ENCODE measurements at places on chromosomes 13 and 19. TPM values are rescaled to one million over a fixed set of nuclear protein-coding genes. Genes with fewer than 3 reads are reported as not detected.

GRIN2D gene
- total RNA-seq: 26.2 TPM

SELENOV gene
- not detected for total RNA-seq

OVOL3 gene
- total RNA-seq: not detected

SPRY2 gene
- 7.2 TPM for total RNA-seq

PGLYRP1 gene
- total RNA-seq: not detected

ZNF730 gene
- not detected for total RNA-seq

CRB3 gene
- total RNA-seq: 40.5 TPM

PGPEP1 gene
- 30.9 TPM for total RNA-seq

KIR3DL1 gene
- not detected for total RNA-seq

INSR gene
- 25.4 TPM for total RNA-seq

PSG6 gene
- total RNA-seq: not detected

ZNF284 gene
- total RNA-seq: not detected

CFAP97D2 gene
- total RNA-seq: not detected

UBE2L5 gene
- 0.15 TPM for total RNA-seq

ALOX5AP gene
- not detected for total RNA-seq

ZNF610 gene
- not detected for total RNA-seq

LRRC25 gene
- total RNA-seq: 0.12 TPM

ADAMTSL5 gene
- total RNA-seq: 24.0 TPM

IGFL1 gene
- not detected for total RNA-seq

ZNF763 gene
- total RNA-seq: not detected

ARL11 gene
- not detected for total RNA-seq

ZNF132 gene
- total RNA-seq: not detected

CBY2 gene
- not detected for total RNA-seq

RFPL4A gene
- total RNA-seq: not detected

ONECUT3 gene
- 22.1 TPM for total RNA-seq

CRLF1 gene
- total RNA-seq: 43.0 TPM

SIGLEC6 gene
- total RNA-seq: not detected

ARRDC2 gene
- 36.5 TPM for total RNA-seq

ZNF416 gene
- total RNA-seq: 4.0 TPM

CEACAM5 gene
- 0.22 TPM for total RNA-seq

ELSPBP1 gene
- not detected for total RNA-seq

TEX26 gene
- total RNA-seq: not detected

VAV1 gene
- 20.6 TPM for total RNA-seq

LPAR6 gene
- 0.12 TPM for total RNA-seq

SPRED3 gene
- 3.4 TPM for total RNA-seq

PVR gene
- total RNA-seq: 62.0 TPM

GGN gene
- 0.47 TPM for total RNA-seq

MYO9B gene
- 74.6 TPM for total RNA-seq

GFY gene
- total RNA-seq: 2.6 TPM

All from HCT116 (cell line).